ENCODE measurements at places on chromosomes 1 and 21.

DNA sequence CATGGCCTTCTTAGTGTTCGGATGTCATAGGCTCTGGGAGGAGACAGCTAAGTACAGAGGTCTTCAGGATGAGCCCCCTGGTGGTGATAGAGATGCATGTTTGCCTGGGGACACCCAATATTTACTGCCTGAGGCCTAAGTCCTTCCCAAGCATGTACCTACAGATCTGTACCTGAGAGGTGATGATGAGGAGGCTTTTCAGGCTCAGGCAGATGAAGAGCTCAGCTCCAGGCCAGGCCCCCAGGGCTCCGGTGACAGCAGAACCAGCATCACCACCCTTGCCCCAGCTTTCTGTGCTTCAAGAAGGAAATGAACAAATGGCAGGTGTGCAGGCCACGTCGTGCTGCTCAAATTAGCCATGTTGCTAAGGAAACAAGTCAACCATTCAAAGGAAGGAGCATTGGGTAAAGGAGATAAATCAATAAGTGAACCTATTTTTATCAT is 21.1 kb downstream of the CACNA1E start:
- peak; percentile 47 for DNase-seq

- DNase-seq: no peak
Observed at GRCh38 chr21:45386336-45386727, 18.6 kb upstream of the COL18A1 start.

GRCh38 chr1:21175670-21176581 is 771 bp downstream of the EIF4G3 start:
- peak; percentile 57 for DNase-seq

GRCh38 chr21:38938343-38938742 is 132.6 kb downstream of the ETS2 start:
- no peak for DNase-seq

DNA sequence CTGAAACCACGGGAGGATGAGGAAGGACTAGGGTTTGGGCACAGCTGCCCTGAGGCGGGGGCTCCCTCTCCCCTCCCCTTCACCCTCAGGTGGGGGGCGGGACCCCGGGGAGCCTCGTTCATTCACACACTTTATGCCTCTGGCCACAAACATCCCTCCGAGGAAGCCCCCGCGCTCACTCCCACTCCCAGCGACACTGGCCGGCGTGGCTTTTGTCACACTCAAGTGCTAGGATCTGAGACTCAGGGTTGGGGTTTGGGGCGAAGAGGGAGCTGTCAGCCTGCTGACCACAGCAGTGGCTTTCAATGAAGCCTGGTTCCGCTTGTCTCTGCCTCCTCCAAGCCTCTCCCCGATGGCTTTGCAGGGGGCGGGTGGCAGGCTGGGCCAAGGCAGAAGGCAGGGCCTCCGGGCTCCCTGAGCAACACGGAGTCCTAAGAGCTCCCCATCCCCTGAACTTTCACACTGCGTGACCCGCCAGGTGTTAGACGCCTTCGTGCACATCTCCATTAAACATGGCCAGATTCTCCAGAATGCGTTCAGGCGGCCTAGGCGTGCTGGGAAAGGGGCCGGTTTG is 178.1 kb downstream of the NPHP4 start:
- no peak for DNase-seq

GRCh38 chr1:56370513-56370912 is 208.8 kb downstream of the PLPP3 start:
- DNase-seq: no peak

All from HuH-7 (cell line).